ENCODE measurements at places on chromosomes 3 and 15. TPM values are rescaled to one million over a fixed set of nuclear protein-coding genes. Genes with fewer than 3 reads are reported as not detected.

The NR1I2 gene
- total RNA-seq: 0.39 TPM

GRCh38 chr15:65896236-65896635, 26.9 kb downstream of the RAB11A start:
- DNase-seq: no peak

GRCh38 chr3:51519848-51520247, 18.7 kb upstream of the RAD54L2 start:
- DNase-seq: no peak

The GP9 gene
- not detected for total RNA-seq

GRCh38 chr15:42825599-42825998, 88.7 kb upstream of the CDAN1 start:
- no peak for DNase-seq

The CPB1 gene
- 8.0 TPM for total RNA-seq

The NMB gene
- 3.5 TPM for total RNA-seq

- DNase-seq: no peak
Measured at GRCh38 chr15:65306551-65306950, 2.1 kb downstream of the RNU5B-1 start.

DNA sequence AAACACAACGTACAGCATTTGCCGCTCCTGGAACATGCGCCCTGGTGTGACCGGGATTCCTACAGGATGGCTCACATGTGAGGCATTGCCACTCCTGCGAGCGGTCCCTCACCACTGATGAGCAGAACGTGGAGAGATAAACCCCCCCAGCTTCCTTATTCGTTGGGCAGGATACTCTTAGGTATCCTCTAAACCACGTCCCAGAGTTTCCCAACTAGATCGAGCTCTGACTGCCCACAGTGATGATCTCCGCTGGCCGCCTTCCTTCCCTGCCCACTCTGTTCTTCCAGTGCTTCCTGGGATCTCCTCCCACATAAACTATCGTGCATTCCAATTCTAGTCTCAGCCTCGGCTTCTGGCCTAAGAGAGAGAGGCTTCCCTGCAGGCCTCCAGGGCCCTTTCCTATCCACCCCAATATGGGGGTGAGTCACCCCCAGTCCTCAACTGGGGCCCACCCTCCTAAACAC, 91.8 kb downstream of the TOP2B start:
- DNase-seq: no peak

The SAMMSON gene
- not detected for total RNA-seq

DNA sequence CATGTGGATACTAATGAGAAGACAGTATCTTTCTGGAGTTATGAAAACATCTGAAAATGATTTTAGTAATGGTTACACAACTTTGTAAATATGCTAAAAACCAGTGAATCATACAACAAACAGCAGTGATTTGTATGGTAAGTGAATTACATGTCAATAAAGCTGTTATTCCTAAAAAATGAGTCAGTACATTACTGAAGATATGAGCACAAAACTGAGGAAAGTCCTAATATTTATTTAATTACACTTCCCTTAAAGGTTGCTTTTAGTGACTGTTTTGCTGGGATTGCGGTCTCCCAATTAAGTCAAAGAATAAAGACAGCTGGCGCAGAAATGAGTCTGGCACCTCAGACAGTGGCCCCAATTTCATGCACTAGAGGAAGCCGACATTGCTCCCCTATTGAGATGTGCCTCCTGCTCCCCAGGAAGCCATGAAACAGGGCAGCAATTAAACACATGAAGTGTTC, 50.9 kb upstream of the FSIP1 start:
- no peak for DNase-seq

DNA sequence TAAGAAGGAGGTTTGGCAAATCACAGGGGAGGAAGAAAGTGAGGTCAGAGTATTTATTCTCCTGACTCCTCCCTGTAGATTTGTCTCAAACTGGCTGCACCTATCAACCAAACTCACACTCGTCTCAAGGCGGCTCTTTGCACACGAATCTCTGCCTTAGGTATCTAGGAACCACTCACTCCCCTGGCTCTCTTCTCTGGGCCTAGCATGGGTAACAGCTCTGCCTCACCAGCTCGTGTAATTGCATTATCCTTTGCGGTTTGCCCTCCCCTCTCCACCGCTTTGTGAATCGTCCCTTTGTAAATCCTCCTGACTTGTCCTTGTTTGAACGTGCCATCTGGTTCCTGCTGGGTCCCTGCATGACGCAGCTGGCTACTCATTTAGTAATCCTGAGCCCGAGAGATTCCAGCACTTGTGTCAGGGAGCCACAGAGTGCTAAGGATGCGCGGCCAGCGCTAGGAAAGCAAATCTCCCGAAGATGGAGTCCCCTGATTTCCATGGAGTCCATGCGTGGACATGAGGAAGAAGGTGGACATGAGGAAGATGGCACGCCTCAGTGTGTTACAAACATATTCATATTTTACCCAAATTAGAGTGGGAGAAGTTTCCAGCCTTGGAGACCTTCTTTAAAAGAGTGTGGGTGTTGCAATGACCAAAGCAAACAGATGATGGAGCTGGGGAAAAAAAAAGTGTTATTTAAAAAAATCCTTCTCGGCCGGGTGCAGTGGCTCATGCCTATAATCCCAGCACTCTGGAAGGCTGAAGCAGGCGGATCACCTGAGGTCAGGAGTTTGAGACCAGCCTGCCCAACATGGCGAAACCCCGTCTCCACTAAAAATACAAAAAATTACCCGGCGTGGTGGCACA, 26.7 kb downstream of the NRROS start:
- no peak for DNase-seq

DNA sequence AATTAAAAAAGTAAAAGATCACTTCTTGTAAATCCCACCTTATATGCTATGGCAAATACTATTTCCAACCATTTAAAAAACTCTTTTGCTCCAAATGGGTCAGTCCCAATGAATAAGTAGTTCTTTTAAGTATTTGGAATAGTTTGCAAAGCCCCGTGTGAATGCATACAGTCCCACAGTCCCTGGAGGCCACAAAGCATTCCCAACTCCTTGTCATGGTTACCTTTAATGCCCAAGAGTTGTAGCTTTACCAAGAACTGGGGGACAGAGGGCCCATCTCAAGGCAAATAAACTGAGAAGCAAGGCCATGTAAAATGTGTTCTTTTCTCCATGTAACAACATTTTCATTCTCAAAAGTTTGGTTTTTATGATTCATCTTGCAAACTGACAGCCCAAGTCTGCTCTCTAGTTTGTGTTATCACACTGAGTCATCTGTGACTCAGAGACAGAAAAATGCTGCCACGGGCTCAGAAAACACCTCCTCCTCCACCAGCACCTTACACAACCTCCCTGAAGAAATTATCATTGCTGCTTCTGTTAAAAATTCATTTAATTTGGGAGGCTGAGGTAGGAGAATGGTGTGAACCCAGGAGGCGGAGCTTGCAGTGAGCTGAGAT, 336.2 kb downstream of the ERC2 start:
- no peak for DNase-seq

GRCh38 chr15:77865701-77866100, 211.8 kb downstream of the TBC1D2B start:
- DNase-seq: no peak

- DNase-seq: no peak
Measured at GRCh38 chr15:75666823-75667501, 19.2 kb downstream of the SNX33 start.

GRCh38 chr3:166877971-166878370, 502.1 kb downstream of the ZBBX start:
- DNase-seq: no peak

- DNase-seq: no peak
Measured at GRCh38 chr15:94286583-94286982, 55.2 kb downstream of the MCTP2 start.

DNA sequence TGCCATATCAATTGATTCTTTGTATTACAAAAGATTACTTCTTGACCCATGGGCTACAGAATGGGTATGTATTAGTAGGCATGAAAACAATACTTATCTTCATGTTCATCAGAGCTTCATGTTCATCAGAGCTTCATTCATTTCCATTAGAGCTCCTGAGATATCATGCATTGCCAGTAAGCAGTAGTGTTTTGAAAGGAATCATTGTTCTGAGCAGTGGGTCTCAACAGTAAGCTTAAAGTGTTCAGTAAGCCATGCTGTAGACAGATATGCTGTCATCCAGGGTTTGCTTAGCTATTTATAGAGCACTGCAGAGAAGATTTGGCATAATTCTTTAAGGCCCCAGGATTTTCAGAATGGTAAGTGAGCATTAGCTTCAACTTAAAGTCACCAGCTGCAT, 596.1 kb downstream of the ZNF385D start:
- no peak for DNase-seq

DNA sequence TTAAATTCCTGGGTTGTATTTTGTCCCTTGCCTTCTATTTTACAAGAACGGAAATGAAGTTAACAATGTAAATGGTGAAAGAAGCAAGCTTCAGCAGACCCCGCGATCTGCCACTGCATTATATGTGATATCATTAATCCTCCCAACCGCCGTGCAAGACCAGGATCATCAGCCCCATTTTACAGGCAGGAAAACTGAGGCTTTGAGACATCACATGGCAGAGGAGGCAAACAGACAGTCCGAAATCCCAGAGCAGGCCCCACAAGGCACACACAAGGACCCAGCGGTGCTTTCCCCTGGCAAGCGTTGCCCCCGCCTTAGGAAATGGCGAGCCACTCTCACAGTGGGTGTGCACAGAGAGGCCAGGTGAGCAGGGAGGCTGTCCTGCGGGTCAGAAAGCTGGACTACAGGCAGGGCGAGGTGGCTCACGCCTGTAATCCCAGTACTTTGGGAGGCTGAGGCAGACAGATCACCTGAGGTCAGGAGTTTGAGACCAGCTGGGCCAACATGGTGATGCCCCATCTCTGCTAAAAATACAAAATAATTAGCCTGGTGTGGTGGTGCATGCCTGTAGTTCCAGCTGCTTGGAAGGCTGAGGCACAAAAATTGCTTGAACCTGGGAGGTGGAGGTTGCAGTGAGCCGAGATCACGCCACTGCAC, 16.2 kb downstream of the FGD5 start:
- DNase-seq: no peak

DNA sequence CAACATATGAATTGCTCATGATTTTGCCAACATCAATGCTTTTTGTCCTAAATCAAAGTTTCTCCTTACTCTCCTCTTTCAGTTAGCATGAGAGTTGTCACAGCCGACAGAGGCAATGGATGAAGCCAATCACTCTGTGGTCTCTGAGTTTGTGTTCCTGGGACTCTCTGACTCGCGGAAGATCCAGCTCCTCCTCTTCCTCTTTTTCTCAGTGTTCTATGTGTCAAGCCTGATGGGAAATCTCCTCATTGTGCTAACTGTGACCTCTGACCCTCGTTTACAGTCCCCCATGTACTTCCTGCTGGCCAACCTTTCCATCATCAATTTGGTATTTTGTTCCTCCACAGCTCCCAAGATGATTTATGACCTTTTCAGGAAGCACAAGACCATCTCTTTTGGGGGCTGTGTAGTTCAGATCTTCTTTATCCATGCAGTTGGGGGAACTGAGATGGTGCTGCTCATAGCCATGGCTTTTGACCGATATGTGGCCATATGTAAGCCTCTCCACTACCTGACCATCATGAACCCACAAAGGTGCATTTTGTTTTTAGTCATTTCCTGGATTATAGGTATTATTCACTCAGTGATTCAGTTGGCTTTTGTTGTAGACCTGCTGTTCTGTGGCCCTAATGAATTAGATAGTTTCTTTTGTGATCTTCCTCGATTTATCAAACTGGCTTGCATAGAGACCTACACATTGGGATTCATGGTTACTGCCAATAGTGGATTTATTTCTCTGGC, 2.5 kb downstream of the OR4F6 start:
- DNase-seq: no peak

GRCh38 chr3:168030577-168030976, 65.1 kb downstream of the GOLIM4 start:
- no peak for DNase-seq

GRCh38 chr3:156456771-156457224, 98.1 kb downstream of the SSR3 start:
- DNase-seq: no peak

DNA sequence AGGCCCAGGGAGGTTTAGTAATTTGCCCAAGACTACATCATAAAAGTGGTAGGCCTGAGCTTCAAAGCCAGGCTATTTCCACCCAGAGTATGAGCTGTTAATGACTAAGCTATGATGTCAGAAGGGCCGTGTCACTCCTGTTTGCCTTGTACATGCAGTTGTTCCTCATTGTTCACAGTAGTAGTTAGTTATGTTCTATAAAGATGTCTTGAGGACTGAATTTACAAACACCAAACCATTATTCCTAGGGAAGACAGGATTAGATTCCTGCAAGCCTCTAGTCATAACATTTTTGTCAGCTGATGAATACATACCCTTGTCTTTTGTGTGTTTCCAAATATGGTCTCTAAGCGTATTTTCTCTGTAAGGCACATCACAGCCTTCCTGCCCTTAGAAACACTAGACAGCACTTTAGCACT, 20.9 kb upstream of the LARS2 start:
- no peak for DNase-seq

The STRIT1 gene
- total RNA-seq: not detected

GRCh38 chr3:149489060-149489690, 14.7 kb downstream of the TM4SF4 start:
- DNase-seq: no peak

All from T-cell (primary cell).